ENCODE measurements at places on chromosomes 2 and 18.

- DNase-seq, result no peak
These were observed 119.3 kb upstream of the RBBP8 start for GRCh38 chr18:22813648-22814328.

DNA sequence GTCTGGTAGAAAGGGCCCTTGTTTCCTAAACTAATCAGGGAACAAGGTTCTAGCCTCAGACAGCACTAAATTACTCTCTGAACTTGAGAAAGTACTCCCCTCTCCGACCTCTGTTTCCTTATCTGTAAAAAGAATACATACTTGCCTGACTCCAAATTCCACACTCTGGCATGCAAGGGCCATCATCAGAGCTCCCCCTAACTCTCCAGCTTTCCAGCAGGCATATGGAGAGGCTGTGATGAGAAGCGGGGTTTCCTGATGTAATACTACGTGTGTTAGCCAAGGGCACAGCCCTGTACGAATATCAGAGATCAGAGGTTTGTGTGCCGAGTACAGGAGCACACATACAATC, 1.8 kb upstream of the EVA1A start:
- no peak for DNase-seq

GRCh38 chr2:151777935-151778334, 43.7 kb upstream of the NEB start:
- DNase-seq, result no peak

DNA sequence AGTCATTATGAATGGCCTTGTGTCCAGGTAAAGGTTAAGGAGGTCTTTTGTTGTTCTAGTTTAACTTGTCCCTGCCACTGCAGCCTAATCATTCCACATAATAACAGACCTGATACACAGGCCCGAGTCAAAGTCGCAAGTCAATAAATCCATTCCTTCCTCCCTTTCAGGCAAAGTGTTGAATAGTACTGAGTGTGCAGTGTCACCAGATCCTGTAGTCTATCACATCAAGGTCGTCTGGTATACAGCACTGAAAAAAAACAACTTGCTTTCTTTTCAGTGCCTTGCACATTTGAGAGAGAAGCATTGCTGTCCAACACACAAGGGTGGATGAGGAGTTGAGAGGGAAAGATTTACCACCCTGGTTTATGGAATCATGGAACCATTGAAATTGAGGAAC, 606.2 kb downstream of the BCL11A start:
- DNase-seq, result no peak

DNA sequence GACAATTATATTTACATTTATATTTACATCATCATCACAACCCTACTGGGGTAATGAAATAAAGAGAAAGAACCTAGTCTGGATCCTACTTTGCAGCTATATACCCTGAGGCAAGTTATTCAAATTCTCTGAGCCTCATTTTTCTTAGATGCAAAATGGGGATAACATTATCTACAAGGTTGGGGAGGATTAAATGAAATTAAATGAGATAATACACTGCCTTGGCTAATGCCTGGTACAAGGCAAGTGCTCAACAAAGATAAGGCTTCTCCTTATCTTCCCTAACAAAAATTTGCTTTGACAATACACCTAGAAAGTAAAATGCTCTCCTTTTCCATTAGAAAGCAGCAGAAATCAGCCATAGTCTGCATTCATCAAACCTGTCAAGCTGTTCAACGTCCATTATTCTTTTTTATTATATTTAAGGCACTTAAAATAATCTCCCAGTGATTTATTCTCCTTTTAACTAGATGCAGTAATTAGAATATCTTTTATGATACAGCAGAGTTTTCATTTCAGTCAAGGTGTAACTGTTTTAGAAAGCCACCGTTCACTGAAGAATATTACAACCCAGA, 44.8 kb downstream of the TCF4 start:
- DNase-seq, result no peak

GRCh38 chr2:207766041-207766551, 3.6 kb downstream of the FZD5 start:
- DNase-seq, result no peak

DNA sequence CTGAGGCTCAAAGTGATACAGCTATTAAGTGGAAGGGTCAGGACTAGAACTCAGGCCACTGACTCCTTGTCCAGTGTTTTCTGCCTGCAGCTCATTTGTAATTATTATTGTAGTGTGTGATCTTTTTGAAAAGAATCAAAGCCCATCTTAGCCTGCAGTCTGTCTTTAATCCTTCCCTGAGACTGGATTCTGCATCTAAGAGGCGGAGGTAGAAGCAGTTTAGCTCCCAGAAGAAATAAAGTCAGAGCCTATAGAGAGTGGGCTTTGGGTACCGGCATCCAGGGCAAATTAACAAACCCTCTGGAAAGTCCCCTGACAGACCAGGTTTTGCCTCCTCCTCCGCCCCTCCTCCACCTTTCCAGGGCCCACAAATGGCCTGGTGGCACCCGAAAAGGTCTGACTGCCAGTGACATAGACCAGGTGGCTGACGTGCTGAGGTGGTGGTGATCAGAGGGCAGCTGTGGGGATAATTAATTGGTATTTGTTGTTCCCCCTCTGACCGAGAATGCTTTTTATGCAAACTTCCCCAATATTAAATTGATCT, 2.2 kb upstream of the RAX start:
- no peak for DNase-seq

DNA sequence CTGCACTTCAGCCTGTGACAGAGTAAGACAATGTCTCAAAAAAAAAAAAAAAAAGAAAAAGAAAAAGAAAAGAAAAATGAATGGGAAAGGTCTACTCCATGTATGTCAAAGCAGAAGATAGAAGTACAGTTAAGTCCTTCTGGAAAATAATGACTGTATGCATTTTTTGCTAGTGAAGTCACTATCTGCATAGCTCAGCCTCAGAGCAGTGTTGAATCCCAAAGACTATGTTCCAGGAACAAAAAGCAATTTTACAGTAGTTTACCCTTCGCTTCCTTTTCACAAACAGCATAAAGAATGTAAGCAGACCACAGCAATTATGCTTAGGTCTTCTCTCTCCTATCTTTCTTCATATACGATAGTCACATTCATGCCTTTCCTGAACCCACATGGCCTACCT, 497.4 kb downstream of the CMPK2 start:
- no peak for DNase-seq

DNA sequence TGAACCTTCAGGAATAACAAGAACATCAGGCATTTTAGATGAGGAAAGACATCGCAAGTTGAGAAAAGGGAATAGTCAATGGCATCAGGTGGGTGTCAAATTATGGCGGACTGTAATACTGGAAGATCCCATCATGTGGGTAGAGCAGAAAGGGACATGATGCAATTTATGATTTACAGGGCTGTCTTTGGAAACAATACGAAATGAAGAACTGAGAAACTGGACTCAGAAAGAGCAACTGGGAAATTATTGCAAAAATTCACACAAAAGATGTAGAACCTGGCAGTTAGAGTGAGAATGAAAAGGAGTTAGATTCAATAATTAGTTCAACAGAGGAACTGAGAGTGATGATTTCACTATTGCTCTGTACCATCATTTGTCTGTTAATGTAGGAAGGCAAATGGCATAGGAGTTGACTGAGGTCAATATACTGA, 1635.0 kb upstream of the ACVR2A start:
- DNase-seq, result no peak

DNA sequence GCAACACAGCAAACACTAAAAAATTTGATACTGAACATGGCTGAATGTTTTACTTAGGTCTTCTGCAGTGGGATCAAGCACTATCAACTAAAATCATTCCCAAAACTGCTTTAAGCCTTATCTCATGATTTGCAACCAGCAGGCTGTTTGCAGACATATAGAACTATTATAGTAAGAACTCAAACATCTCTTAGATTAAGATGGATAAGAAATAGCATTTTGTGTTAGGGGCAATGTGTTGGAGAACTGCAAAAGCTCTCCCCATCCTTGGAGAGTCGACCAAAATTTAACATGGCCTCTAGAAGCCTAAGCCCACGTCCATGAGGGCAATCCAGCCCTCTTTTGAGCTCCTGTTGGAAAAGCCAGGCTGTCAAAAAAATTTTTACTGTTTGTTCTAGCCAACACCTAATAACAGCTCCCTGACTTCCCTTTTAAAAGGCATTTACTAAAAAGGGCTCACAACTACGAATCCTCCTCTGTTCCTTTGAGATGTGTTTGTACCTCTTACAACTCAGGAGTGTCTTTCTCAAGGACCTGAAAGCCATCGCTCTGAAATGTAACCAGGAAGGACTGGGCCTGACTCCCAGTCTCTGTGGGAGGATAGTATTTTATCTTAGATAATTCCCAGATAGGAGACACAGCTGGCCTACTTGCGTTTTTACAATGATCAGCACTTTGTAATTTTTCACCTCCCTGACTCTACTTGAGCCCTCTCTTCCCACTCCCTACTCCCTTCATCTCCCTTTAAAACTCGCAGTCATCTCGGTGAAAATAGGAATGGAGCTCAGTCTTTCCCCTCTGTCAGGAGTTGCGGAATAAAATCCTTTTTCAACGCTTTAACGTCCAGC, 1.4 kb downstream of the KRCC1 start:
- DNase-seq, result no peak

- DNase-seq, result no peak
These were observed 89.2 kb upstream of the LINC00305 start for GRCh38 chr18:64238076-64238475.

- no peak for DNase-seq
These were observed 11.5 kb downstream of the ROCK1 start for GRCh38 chr18:21100146-21100545.

GRCh38 chr18:13809531-13810255, 14.3 kb upstream of the MC5R start:
- no peak for DNase-seq

DNA sequence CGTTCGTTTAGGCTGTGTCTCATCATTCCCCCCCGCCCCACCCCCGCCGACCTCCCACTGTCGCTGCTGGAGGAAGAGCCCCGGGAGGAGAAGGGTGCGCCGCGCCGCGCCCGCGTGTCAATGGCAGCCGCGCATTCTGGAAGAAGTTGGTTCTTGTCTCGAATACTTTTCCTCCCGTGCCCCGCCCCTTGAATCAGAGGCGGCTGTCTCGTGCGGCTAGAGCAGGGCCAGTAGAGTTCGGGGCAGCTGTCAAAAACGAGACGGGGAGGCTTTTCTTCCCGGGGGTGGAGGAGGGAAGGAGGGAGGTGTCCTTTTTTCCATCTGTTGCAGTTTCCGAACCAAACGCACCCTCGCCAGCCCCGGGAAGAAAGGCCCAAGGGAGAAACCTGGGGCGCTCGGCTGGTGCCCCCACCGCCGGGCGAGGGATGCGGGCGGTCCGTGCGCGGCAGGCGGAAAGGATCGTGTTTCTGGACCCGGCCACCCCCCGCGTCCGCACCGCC, 410 bp upstream of the TGIF1 start:
- peak; percentile 79 for DNase-seq

- DNase-seq, result no peak
These were observed 28.2 kb downstream of the TSHZ1 start for GRCh38 chr18:75238786-75239185.

DNA sequence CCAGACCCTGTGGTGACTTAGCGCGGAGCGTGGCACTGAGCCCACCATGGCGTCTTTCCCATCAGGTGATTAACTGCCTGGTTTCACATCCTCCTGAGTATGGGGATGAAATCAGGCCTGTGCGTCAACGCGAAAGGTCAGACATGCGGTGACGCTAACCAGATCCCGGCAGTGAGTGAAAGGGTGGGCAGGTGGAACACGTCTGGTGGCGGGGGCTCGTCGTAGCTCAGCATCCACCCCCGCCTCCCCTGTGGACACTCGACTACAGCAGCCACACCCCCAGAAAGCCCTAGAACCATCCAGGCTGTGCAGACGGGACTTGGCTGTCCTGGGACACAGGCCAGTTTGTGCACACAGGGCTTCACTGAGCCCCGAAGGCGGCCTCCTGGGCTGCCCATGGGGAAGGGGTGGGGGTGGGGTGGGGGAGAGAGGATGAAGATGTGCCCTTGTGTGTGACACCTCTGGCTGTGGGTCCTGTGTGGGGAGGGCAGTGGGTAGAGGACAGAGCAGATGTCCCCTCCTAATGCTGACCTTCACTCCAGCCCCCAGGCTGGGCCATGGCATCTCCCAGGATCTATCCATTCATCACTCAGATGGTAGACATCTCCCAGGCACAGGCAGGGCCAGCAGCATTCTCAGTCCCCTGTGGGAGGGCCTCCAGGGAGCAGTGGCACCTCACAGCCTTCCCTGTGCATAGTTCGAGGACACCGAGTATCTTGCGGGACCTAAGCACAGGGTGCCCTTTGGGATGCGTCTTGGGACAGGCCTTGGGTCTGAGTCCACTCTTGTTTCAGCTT, 27.5 kb downstream of the RAMP1 start:
- DNase-seq, result no peak

GRCh38 chr18:66894851-66895250, 291.0 kb upstream of the CDH19 start:
- DNase-seq, result no peak

GRCh38 chr2:216415541-216415940, 3.3 kb downstream of the SMARCAL1 start:
- DNase-seq, result no peak

GRCh38 chr2:221166292-221166691, 405.8 kb downstream of the EPHA4 start:
- no peak for DNase-seq

- no peak for DNase-seq
These were observed 533 bp downstream of the HPCAL1 start for GRCh38 chr2:10303181-10303693.

DNA sequence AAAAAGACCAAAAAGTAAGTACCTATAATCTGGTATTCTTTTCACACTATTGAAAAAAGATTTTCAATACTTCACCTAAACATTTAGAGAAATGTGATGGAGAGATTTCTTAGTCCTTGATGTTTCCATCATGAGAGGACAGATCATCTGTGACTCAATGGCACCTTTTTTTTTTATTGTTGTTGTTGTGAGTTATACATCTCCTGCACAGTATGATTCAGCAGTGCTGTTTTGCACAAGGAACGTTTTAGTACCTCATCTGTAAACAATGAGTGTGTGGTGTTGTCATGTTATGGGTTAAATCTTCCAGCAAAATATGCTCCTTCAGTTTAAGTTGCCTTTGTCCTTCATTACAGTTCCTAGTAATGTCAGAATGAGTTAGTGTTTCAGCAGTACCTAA, 2.2 kb downstream of the KIAA1328 start:
- DNase-seq, result no peak

- no peak for DNase-seq
These were observed 3.3 kb downstream of the INPP5D start for GRCh38 chr2:233063269-233063975.

DNA sequence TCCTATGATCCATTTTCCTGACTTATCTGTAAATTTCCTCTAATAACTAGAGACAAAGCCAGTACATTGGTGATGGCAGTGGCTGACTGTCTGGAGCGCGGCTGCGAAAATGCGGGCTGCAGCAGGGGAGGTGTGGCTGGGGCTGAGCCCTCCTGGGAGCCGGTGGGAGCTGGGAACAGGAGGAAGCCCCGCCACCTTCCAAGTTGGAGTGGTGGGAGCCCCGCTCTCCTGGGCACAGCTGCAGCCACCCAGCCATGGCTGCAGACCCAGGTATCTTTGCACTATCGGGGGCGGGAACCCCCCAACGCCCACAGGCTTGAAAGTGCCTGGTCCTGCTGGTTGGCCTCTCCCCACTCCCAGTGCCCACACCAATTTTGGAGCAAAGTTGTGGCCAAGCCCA, 633.0 kb upstream of the TMEFF2 start:
- no peak for DNase-seq

Measured in hepatic stellate cell (primary cell).